ENCODE measurements at places on chromosomes 1 and 21.

DNA sequence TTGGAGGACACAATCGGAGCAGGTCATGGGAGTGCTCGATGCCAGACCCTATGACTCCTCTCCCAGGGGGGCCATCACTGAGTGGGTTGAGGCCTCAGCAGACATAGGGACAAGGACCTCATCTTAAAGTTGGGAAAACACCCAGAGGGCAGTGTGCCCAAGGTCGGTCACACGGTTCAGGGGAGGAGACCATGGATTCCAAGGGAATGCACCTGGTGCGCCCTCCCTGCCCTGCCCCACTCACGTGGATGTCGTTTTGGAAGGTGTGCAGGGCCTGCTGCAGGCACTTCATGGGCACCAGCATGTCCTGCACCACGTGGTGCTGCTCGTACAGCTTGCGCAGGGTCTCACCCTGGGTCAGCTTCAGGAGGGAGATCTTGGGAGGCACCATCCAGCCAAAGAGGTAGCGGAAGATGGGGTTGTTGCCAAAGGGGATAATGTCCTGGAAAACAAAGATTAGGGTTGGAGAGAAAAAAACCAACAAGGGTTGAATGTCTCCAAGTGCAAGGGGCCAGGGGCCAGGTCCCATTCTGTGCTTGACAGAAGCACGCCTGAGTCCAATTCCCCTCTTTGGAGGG is 33.1 kb downstream of the DHCR24 start:
- DNase-seq, result no peak

DNA sequence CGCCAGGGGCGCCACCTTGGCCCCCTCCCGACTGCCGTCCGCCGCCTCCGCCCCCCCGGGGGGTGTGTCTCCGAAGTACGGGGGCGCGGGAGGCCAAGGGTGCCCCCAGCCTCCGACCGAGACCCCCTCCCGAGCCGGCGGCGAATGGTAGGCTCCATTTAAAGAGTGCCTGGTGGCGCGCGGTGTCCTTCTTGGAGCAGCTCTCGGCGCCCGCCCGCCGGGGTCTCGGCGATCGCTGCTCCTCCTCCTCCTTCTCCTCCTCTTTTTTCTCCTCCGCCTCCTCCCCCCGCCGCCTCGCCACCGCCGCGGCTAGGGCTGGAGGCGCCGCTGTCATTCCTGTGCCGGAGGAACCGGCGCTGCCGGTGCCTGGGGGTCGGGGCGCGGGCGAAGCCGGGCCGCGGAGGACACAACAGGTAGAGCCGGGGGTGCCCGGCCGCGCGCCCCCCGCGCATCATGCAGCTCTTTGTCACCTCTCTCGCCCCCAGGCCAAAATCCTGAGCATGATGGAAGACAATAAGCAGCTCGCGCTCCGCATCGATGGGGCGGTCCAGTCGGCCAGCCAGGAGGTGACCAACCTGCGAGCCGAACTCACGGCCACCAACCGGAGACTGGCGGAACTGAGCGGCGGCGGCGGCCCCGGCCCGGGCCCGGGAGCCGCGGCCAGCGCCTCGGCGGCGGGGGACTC is at the start of gene KAZN:
TSS of gene KAZN (plus strand) at position 188 of the 685 bp plus-strand sequence.
- DNase-seq, result no peak

DNA sequence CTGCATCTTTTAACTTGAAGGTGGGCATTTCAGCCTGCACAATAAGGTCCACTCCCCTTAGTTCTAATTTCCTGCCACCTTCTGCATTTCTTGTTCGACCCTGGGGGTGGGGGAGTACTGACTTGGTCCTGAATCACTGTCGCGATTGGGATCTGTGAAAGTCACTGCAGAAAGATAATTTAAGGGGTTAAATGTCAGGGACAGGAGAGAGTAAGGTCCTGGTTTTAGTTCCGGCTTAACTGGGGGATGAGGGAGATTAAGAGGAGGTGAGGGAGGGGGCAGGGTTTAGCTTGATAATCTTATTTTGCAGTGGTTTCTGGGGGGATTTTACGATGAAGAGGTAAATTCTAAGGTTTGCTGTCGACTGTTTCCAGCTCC is 128.1 kb downstream of the MRPS6 start:
- no peak for DNase-seq

DNA sequence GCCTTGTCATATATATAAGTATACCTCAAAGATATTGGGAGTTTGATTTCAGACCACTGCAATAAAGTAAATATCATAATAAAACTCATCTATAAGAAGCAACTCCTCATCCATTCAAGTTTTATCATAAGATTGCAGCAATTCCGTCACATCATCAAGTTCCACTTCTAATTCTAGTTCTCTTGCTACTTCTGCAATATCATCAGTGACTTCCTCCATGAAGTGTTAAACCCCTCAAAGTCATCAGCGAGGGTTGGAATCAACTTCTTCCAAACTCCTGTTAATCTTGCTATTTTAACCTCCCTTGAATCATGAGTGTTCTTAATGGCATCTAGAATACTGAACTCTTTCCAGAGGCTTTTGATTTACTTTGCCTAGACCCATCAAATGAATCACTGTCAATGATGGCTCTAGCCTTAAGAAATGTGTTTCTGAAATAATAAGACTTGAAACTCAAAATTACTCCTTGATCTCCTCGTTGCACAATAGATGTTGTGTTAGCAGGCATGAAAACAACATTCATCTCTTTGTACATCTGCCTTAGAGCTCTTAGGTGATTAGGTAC is 88.3 kb downstream of the RPE65 start:
- DNase-seq, result no peak

- DNase-seq, result no peak
Observed at GRCh38 chr1:53618500-53619366, 120.2 kb downstream of the GLIS1 start.

DNA sequence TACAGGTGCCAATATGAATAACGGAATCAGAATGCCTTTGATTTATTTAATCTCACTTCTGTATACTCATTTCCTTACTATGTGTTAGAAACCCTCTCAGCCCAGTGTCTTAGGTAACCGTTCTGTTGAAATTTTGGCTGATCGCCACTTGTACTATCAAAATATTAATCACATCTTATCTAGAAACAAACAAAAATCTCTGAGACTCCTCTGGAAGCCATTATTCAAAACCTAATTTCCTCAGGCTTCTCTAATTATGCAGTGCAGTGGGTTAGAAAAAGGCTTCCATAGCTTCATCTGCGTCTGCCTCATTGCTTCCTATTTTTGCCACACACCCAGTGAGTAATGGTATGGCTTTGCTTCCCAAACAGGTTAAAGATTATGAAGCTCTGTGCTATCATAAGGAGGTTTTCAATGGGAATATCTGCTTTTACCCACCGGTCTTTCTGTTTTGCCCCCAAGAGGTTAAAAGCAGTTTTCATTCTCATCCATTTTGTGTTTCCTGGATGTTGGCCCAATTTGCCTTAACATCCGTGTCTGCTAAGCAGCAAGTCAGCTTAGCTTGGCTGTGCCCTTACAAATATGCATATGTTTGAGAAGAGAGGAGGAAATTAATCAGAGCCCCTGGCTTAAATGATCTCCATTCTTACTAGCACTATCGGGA is 129.6 kb downstream of the RYR2 start:
- no peak for DNase-seq

- DNase-seq, result no peak
Observed at GRCh38 chr1:217134857-217135568, 411.8 kb upstream of the ESRRG start.

DNA sequence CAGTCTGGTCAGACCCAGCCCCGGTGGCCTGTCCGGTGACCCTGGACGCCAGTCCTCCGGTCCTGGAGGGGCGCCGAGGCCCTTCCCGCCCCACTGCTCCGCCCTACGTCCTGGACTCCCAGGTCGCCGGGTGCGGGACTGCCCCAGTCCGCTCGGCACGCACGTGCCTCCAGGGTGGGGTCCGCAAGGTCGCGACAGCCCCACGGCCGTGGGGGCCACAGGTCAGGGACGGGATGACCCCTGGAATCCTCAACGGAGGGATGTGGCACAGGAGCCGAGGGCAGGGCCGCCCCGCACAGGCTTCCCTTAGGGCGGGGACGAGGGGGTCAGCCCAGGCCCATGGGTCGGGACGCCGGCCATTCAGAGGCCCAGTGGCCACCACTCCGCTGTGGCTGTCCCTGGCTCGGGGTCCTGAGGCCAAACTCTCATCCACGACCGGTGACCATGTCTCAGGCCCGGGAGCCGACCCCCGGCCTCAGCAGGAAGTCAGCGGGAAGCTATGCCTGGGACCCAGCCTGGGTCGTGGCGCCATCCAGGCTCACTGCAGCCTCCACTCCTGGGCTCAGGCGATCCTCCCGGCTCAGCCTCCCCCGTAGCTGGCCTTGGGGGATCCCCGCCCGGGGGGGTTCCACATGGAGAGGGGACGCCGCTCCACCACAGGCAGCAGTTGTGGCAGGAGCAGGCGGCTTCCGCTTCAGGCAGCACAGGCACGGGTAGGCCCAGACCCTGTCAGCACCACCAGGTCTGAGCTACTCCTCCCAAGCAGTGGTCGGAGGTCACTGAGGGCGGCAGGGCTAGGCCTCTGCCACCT is 599 bp upstream of the TMEM240 start:
- no peak for DNase-seq

- no peak for DNase-seq
Observed at GRCh38 chr1:52901384-52901783, 20.2 kb downstream of the ECHDC2 start.

- no peak for DNase-seq
Observed at GRCh38 chr21:46130831-46131587, 24.4 kb downstream of the FTCD start.

DNA sequence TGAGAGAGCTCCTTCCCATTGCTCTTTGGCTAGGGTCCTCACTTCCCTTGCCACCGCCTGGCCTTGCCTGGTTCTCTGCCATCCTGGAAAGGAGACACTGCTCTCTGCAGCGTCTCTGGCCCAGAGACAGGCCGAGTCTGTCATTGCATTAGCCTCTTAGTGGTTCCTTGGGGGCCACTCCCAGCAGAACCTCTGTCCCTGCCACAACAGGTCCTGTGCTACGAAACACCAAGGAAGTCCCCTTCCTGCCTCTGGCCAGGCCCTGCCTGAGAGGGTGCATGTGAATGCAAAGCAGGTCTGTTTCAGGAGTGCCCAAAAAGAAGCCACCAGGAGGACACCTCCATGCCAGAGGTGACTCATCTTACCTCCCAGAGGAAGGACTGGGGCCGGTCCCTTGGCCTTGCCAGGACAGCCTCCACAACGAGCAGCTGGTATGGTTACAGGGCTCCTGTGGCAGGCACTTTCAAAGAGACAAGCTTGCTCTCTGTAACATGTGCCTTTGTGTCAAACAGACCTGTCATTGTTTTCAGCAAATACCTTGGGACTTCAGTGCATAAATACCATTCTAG is 59.6 kb downstream of the VPS26C start:
- no peak for DNase-seq

DNA sequence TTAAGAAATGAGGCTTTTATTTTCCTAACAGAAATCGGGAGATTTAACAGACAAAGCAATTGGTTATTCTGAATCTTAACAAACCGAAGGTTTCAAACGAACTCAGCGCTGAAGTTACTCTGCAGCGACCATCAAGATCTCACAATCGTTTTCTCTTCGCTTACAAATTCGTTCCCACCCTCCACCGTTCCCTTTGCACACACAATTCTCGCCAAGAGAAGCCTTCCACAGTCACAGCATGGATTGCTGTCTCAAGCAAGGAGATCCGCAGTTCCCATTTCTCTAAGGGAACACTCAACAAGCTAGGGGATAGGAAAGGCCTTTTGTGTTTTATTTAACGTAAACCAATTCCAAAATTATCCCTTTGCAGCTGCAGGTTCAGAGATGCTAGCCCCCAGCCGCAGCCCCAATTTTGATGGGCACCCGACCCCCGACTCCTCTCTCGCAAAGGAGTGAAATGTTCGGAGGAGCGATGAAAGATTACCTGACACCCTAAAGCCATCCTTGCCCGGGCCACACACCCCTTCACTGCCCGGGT is 755 bp downstream of the FBXO42 start:
- DNase-seq, result peak; percentile 2

DNA sequence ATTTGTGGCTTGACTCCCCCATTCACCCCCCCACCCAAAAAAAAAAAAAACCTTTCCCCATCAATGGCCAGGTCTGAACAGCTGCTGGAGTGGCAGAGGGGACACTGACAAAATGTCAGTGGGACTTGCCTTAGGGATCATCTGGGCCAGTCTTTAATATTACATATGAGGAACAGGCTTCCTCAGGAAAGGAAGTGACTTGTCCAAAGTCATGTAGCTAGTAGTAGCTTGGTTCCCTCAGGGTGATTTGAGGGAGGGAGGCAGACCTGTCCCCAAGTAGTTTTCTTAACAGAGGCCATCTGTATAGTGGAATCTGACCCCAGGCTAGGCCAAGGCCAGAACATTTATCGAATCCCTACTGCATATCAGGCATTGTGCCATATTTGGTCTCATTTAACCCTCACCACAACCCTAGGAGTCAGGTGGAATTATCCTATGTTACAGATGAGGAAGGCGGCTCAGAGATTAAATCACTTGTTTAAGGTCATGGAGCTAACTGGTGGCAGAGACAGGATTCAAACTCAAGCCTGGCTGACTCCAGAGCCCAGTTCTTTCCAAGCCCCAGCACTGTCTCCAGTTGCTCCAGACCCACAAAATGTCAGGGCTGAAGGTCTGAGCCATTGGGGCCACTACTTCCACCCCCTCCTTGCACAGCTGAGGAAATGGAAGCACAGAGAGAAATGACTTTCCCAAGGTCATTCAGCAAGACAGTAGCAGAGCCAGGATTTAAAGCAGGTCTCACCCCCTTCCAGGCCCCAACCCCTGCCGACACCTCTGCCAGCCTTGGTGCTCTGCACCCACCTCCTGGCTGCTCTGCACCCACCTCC is 10.4 kb downstream of the ZBTB7B start:
- no peak for DNase-seq

GRCh38 chr1:199931666-199932377 is 95.7 kb upstream of the NR5A2 start:
- DNase-seq, result peak; percentile 16

GRCh38 chr1:85612704-85613361 is 32.3 kb downstream of the CCN1 start:
- DNase-seq, result no peak

GRCh38 chr1:60073605-60074278 is at the start of gene C1orf87:
Gene C1orf87 (minus strand): TSS chr1:60073770. CDS start chr1:60072643, 1,127 bp downstream.
- no peak for DNase-seq

- no peak for DNase-seq
Observed at GRCh38 chr1:27564710-27565649, 39.0 kb downstream of the AHDC1 start.

DNA sequence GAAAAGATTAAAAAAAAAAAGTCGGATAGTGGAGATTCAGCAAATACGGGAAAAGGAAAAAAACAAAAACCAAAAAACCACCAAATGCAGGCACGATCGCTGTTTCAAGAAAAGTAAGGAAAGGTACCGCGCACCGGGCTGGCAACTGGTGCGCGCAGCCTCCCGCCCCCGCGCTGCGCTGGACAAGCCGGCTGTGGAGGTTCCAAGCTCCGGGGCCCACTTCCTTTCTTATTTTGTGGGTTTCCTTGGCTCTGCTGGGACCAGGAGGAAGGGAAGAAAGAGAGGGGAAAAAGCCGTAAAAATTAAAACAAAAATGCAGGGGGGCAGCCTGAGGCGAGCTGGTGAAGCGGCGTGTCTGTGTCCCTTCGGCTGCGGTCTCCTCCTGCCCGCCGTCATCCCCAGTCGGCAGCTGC is 233 bp downstream of the ADAMTS5 start:
- DNase-seq, result no peak

GRCh38 chr1:221439008-221439746 is 302.7 kb downstream of the DUSP10 start:
- peak; percentile 56 for DNase-seq

Measured in CD4-positive, alpha-beta T cell treated with Interleukin-6 for 4 hours (primary cell).